Fibroblast of skin of back (primary cell): ENCODE measurements at places on chromosomes 16 and 17.

GRCh38 chr16:57092786-57093411, 516 bp downstream of the CPNE2 start:
- peak; percentile 33 for DNase-seq

DNA sequence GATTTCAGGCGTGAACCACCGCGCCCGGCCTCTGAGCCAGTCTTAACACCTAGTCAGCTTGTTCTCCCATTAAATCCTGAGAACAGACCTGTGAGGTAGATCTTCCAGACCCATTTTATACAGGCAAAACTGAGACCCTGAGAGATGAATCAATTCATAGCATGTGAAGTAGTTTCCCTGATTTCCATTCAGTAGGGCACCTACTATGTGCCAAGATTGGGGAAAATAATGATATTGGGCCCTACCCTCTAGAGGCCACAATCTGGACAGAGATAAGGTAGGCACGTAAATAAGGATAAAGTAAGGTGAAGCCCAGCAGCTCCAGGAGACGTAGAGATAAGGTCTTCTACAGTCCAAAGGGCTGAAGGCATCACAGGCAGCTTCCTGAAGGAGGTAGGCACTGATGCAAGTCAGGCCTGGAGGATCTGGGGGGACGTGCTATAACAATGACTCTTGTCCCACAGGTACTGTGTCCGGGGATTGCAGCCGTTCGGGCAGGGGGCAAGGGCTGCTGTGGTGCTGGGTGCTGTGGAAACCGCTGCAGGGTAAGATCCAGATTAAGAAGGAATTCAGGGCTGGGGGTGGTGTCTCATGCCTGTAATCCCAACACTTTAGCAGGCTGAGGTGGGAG, 5.7 kb downstream of the VMO1 start:
- no peak for DNase-seq

DNA sequence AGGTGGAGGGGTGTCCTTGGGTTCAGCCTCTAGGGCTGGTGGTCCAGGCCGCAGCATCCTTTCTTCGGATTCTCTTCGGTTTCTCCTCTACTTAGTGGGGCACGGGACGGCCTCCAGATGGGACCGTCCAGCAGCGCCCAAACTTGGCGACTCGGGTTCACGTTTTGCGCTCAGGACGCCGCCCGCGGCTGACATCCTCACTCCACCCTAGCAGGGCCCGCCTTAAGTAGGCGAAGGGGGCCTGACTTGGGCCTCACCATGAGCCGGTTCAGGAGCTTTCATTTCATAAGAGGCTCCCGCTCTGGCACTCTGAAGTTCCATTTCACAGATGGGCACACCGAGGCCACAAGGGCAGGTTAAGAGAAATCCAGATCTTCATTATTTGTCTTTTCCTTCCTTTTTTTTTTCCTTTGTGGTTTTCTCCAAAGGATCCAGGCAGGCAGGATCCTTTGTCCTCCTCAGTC, 141.2 kb downstream of the SEC14L1 start:
- no peak for DNase-seq

GRCh38 chr17:7729816-7730215, 12.3 kb downstream of the DNAH2 start:
- no peak for DNase-seq

- no peak for DNase-seq
These were observed 1.4 kb downstream of the PMP22 start for GRCh38 chr17:15263680-15264079.

GRCh38 chr17:80095038-80095843, 6.1 kb upstream of the GAA start:
- no peak for DNase-seq

DNA sequence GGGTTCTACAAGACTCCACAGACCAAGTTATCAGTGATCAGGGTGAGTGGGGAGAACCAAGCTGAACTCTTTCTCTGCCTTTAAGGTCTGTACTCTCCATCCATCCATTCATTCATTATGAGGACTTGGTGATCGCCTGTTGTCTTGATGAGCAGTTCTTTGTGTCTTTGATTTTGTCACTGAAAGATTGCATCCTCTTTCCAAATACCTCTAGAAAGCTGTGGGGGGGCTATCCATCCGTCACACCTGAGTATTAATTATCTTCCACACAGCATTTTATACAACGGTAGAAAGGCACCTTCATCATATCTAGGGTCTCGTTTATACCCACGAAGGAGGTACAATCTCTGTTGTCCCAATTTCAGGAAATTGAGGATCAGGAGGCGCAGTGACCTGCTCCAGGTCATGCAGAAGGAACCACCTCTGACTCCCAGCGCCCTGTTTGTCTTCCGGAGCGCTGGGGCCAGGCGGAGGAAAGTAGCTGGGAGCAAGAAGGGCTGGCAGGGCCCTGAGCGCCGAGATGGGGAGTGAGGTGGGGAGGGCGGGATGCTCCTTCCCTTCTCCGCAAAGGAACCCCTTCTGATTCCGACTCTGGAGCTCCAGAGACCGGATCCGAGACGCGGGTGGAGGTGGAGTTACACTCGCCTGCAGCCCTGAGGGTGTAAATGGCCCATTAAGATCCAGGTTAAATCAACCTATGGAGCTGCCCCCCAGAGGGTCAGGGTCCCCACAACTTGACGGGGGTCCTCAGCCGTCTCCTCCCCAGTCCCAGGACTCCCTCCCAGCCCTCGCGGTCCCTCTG, 605 bp upstream of the ABAT start:
- DNase-seq: no peak

GRCh38 chr17:77107506-77108433, 33.0 kb upstream of the SEC14L1 start:
- peak; percentile 59 for DNase-seq

- DNase-seq: no peak
These were observed 199.8 kb upstream of the WSCD1 start for GRCh38 chr17:5870231-5870953.

DNA sequence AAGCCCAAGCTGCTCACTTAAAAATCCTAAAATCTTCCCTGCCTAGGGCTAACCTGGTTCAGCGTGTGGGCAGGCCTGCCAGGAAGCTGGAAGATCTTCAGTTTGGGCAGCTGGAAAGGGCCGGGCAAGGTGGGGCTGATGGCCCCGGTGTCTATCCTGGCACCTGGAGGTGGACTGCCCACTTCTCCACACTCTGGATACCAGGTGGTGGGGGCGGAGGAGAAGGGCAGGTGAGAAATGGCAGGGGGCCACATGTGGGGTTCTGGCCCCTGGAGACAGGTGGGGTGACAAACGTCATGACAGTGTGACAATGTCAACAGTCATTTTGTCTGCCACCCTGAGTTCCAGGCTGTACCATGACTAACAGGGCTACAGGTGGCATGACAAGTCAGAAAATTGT, 78.5 kb upstream of the C16orf82 start:
- no peak for DNase-seq

DNA sequence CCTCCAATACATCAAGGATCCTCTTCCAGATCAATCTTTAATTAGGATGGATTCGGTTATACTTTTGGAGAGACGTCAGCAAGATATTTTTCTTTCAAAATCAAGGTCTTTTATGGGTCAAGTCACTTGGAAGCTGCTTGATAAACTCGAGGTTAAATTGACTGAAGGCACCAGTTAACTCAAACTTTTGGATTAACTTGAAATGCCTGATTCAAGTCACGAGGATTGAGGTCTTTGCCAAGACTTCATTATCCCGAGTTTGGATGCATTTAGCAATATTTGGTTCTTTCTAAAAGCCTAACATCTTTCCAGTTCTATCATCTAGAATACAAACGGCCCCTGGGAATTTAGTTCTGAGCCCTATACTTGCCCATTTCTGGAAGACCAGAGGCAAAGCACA, 82.9 kb downstream of the MYH11 start:
- DNase-seq: no peak
